ENCODE measurements at places on chromosomes 3 and 15.

DNA sequence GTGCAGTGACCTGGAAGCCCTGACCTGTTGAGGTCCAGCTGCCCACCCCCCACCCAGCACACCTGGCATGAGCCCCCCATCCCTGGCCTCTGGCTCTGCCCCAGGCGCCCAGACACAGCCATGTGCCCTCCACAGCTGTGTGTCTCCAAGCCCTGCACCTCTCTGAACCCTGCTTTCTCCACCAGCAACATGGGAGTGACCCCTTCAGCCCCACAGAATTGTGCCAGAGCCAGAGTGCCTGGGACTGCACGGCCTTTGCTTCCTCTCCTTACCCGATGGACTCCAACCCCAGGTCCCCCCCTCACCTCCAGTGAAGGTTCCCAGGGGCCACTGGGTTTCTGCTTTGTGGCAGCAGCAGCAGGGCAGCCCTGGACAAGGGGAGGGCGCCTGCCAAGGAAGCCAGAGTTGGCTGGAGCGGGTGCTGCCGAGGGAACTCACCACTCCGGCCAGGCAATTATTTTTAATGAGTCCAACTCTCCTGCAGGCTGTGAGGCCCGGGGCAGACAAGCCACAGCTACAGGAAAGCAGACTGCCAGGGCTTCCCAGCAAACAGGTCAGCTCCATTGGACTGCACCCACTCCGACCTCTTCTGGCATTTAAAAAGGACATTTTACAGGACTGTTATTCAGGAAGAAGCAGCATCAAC, 24.1 kb downstream of the PRR20G start:
- DNase-seq: no peak

- no peak for DNase-seq
Observed at GRCh38 chr3:70813311-70813710, 500.9 kb upstream of the MDFIC2 start.

GRCh38 chr15:72047020-72047419, 70.9 kb downstream of the MYO9A start:
- no peak for DNase-seq

- no peak for DNase-seq
Observed at GRCh38 chr3:27031476-27031875, 337.7 kb downstream of the NEK10 start.
